Stimulated activated naive CD8-positive, alpha-beta T cell treated with anti-CD3 and anti-CD28 coated beads, Interleukin-15, amount 100 ng/mL, for 72 hours (primary cell): ENCODE measurements at places on chromosomes 1 and 21.

- DNase-seq = no peak
These were observed 8.2 kb downstream of the NBPF1 start for GRCh38 chr1:16605213-16605525.

DNA sequence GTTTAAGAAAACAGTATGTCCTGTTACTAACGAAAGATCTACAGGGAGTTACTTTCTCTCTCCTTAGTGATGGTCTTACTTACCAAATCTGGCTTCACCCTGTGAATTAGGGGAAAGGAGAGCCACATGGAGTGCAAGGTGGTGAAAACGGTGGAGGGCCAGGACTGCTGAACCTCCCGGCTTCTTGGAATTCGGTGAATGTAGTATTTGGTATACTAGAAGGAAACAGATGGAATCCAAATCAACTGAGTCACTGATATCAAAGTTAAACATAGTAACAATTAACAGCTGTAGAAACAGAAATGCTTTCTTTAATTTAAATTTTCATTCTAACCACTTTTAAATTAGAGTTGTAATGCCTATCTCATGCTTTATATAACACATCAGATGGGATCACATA is 45.7 kb downstream of the ALG14 start:
- no peak for DNase-seq

DNA sequence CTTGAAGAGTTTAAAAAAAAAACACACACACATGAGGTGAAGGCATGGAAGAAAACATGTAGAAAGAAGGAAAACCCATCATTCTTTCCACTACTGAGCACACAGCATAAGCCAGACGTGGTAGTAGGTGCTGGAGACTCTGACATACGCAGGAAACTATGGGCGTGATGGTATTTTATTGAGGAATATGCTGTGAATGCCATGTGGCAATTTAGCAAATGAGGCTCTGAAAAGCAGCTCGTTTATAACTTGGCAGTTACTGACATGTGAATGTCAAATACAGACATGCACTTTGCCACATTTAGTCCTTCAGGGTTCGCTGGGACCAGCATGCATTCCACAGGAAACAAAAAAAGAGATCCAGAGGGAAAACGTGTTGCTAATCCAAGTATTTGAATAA is 74.3 kb upstream of the IFNAR2 start:
- no peak for DNase-seq

GRCh38 chr1:3024588-3024987 is 3.3 kb downstream of the ACTRT2 start:
- no peak for DNase-seq

DNA sequence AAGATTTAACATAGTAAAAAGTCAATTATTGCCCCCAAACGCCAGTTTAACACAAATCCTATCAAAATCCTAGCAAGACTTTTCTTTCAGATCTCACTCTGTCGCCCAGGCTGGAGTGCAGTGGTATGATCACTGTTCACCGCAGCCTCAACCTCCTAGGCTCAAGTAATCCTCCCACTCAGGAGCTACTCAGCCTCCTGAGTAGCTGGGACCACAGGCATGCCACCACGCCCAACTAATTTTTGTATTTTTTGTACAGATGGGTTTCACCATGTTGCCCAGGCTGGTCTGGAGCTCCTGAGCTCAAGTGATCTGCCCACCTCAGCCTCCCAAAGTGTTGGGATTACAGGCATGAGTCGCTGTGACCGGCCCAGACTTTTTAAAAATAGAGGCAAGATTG is 4.8 kb downstream of the SNIP1 start:
- DNase-seq = no peak
